ENCODE measurements at places on chromosomes 11 and 22.

DNA sequence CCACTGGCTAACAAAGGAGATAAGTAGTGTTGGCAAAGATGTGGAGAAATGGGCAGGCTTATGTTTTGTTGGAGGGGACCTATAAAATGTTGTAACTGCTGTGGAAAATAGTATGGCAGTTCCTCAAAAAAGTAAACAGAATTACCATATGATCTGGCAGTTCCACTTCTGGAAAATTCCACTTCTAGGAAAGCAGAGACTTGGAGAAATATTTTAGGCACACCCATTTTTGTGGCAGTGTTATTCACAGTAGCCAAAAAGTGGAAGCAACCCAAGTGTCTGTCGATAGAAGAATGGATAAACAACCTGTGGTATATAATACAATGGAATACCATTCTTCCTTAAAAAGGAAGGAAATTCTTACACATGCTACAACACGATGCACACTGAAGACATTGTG is 57.0 kb upstream of the ADORA2A start:
- no peak for DNase-seq

- DNase-seq: no peak
Measured at GRCh38 chr11:71420455-71421241, 27.5 kb downstream of the DHCR7 start.

DNA sequence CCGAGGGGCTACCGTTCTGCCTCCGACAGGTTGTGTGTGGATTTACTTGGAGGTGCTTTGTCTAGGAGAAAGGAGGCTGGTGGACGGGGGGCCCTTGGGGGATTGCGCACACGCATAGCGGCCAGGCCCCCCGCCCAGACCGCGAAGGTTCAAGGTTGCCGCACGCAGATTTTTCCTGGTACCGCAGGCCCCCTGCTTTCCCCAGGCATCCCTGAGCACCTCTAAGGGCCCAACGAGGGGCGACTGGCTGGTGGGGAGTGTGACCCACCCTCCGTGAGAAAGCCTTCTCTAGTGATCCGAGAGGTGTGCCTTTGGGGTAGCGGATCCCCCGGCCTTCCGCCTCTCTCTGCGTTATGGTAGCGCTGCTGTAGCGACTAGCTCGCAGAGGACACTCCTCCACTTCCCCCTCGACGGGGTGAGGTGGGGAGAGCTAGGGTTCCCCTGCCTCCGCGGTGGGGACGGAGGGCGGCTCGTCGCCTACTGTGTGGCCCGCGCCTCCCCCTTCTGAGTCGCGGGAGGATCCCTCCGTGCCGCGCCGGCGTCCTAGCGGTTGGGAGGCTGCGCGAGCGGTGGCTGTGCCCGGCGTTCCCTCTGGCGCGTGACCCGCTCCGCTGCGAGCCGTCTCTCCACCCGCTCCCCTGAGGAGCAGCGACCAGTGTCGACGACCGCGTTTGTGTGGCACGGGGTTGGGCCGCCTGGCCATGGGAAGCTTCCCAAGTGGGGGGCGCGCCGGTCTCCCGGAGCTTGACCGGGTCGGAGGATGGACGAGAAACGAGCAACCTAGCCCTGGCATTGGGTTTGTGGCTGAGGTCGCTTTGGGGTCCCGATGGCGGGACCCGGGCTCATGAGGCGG is 3900.0 kb upstream of the OR11H1 start:
- DNase-seq: no peak

DNA sequence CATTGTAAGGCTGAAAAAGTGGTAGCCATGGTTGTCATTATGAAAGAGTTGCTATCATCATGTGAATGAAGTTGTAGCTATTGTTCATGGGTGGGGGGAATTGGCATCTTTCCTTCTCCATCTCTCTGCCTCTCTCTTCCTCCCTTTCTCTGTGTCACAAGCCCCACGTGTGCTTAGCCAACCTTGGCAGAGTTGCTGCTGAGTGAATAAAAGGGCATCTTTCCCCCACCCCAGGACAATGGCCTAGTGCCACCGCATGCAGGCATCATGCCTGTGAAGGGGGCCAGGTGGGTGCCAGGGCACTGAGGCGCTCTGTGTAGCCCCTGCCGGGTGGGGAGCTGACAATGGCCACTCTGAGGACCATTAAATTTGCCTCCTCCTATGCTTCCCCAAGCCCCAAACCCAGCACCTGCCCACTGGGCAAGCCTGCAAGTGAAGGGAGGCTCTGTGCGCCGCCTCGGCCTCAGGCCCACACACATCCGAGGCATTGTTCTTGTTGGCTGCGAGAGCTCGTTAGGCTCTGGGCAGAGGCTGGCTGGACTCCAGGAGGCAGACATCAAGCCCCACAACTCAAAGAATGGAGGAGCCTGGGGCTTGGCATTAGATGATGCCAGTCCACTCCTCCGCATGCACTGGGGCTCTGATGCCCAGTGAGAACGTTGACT is 103.9 kb downstream of the SEZ6L start:
- no peak for DNase-seq

- DNase-seq: no peak
Measured at GRCh38 chr22:26501996-26502395, 10.3 kb downstream of the TFIP11 start.

- no peak for DNase-seq
Measured at GRCh38 chr11:39971938-39972337, 1487.5 kb downstream of the LRRC4C start.

- no peak for DNase-seq
Measured at GRCh38 chr11:15841931-15842740, 514.2 kb downstream of the SOX6 start.

GRCh38 chr11:8928981-8929615 is 3.6 kb downstream of the C11orf16 start:
- no peak for DNase-seq

DNA sequence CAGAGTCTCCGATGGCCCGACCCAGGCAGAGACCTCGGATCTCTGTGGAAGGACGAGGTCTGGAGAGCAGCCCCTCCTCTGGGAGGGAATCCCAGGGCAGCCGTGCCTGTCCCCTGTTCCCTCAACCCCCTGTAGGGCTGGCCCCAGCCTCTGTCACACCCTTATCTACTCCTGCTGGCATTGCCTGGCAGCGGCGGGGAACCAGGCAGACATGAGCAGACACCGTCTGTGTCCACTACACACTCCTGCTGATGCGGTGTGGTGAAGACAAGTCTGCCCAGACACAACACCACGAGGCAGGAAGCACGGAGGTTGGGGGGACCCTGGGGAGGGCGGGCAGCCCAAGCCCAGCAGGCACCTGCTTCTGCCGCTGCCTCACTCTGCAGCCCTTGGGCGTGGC is 52.5 kb upstream of the A4GALT start:
- DNase-seq: no peak

GRCh38 chr22:46547883-46548244 is 10.4 kb upstream of the CELSR1 start:
- peak; percentile 41 for DNase-seq

DNA sequence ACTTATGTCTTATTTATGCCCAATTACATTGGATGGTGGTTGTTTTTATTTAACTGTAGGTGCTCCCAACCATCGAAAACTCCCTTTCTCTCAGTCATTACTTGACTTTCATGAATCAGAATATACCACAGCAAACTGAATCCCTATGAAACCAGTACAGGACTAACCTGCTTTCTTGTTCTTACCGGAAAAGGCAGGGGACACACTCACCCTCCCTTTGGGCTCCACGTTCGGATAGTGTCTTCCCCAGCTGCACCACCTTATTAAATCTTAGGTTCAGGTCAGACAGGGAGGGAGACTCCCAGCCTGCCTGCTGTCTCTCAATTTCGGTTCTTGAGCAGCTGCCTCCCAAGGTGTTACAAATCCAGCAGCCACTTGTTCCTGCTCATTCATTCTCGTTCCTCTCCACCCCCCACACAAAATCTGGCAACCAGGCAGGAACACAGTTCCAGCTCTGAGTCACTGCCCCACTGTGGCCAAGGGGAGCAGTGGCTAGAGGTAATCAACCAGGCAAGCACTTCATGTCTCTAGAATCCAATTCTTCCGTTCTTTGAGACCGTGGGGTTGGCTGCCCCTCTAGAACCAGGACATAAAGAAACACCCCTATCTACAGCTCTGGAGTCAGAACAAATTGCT is 133.0 kb downstream of the PLEKHA7 start:
- DNase-seq: no peak

GRCh38 chr22:31853736-31854495 is 90.4 kb upstream of the YWHAH start:
- DNase-seq: no peak

DNA sequence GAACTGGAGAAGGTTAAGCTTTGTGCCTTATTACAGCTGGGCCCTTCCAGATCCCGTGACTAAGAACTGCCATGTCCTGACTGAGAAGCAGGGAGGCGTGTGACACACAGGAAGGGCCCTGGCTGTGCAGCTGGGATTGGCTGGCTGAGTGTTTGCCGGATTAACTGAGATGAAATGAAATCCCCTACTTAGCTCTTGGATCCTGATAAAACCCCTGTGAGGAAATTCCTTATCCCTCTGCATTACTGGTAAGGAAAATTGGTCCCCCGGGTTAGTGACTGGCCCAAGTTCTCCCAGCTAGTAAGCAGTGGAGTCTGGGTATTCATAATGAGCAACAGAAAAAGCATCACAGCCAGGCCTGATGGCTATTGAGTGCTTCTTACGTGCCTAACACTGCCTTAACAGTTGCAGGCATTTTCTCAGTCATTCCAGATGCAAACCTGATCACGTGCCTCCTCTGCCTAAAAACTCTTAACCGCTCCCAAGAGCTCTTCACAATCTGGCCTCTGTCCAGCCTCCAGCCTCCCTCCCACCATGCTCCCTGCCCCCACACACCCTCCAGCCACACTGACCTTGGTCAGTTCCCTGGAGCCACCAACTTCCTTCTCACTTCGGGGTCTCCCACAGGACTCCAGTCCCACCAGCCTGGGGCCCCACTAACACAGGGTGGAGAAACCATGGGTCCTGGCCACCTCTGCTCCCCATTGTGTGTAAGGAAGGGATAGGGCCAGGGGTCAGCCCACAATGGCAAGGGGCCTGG is 37.8 kb downstream of the ARRB1 start:
- DNase-seq: no peak

DNA sequence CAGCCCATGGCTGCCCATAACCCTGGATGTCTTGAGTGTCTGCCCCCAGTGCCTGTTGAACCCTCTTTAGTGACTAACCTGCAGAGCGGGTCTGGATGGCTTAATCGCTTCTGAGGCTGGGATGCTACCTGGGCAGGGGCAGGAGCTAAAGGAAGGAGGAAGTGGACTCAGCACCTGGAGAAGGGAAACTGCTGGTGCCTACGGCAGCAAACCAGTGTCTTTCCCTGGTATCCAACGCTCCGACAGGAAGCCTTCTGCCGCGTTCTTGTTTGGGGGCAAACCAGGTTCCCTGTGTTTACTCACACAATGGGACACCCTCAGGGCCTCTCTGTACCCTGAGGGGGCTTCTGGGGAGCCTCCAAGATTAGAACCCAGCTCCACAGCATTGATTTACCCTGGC is 38.1 kb upstream of the B3GAT1 start:
- DNase-seq: no peak

GRCh38 chr11:93604008-93604660 is 57.3 kb upstream of the CEP295 start:
- no peak for DNase-seq

- no peak for DNase-seq
Measured at GRCh38 chr11:64100782-64101353, 65.0 kb downstream of the MACROD1 start.

DNA sequence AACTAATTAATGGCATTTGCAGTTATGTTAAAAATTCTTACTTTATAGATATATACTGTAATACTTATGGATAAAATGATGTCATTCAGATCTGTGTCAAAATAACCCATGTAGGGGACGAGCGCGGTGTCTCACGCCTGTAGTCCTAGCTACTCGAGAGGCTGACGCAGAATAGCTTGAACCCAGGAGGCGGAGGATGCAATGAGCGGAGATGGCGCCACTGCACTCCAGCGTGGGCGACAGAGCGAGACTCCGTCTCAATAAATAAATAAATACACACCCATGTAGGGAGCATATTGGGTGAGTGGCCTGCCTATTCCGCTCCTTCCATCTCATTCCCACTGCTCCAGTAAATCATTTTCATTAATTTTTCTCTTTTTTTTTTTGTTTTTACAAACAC is 7.1 kb downstream of the SNU13 start:
- DNase-seq: no peak

DNA sequence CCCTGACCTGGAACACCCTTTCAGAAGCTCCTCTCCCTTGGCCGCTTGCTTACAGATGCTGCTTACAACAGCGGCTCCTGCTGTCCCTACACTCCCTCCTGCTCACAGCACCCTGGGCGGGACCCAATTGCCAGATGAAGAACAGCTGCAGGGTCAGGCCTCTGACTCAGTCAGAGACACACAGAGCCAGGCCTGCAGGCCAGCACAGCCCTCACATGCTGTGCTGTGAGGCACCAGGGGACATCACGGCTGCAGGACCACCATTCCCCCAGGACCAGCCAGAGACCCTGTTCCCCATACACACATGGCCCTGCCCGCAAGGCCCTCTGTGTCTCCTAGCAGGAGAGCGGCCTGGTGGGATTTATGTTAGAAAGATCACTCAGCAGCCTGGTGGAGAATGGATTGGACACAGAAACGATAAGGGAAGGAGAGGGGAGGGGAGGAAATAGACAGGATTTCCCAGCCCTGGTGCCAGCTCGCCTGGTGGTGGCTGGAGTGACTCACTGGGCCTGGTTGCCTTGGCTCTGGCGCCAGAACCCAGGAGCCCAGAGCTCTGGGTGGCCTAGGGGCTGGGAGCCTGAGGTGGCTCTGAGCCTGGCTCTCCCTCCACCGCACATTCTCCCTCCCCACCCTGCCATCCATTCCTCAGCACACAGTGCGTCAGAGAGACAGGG is 6.7 kb downstream of the CAPN5 start:
- DNase-seq: peak; percentile 78

- no peak for DNase-seq
Measured at GRCh38 chr11:7909585-7910285, 21.3 kb downstream of the OR10A6 start.

- DNase-seq: no peak
Measured at GRCh38 chr11:109015283-109015682, 350.4 kb downstream of the DDX10 start.

- DNase-seq: no peak
Measured at GRCh38 chr11:76493626-76494539, 49.1 kb downstream of the EMSY start.

Measured in HS-27A (cell line).